ENCODE measurements at places on chromosomes 12 and 14. TPM values are rescaled to one million over a fixed set of nuclear protein-coding genes. Genes with fewer than 3 reads are reported as not detected.

ANKRD33 gene
- not detected for total RNA-seq

SDSL gene
- 7.5 TPM for total RNA-seq

EIF2S3B gene
- total RNA-seq = 0.59 TPM

RNU6-8 gene
- total RNA-seq = not detected

TAS2R30 gene
- 8.9 TPM for total RNA-seq

PPM1H gene
- total RNA-seq = 1.2 TPM

COX8C gene
- not detected for total RNA-seq

ASB2 gene
- total RNA-seq = 4.2 TPM

OAS1 gene
- 0.37 TPM for total RNA-seq

OTUB2 gene
- 2.6 TPM for total RNA-seq

LGR5 gene
- total RNA-seq = not detected

RERG gene
- 0.30 TPM for total RNA-seq

PPP2R5E gene
- 24.3 TPM for total RNA-seq

PLEKHH1 gene
- 1.0 TPM for total RNA-seq

FAM90A1 gene
- 0.09 TPM for total RNA-seq

TBC1D30 gene
- 0.42 TPM for total RNA-seq

LPAR5 gene
- not detected for total RNA-seq

Data from smooth muscle cell of the umbilical artery (primary cell).